ELR (cell line): ENCODE measurements at places on chromosomes 5 and 9.

- no peak for DNase-seq
These were observed 42.1 kb upstream of the ZNF622 start for GRCh38 chr5:16507716-16508115.

DNA sequence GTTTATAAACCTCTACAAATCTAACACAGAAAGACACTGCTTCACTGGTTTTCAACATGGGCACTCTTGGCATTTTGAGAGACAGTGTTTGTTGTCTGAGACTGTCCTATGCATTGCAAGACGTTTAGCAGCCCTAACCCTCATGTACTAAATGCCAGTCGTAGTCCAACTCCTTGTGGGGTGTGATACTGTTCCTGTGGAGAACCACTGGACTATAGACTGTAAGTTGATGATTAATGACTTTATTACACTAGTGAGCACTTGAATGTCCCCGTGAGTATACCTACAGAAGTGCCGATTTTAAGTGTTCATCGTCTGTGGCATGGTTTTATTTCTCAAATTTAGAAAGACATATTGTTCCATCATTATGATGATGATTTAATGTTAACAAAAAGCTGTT lies 46.2 kb downstream of the RECK start:
- no peak for DNase-seq

GRCh38 chr5:116674881-116675625 lies 100.4 kb upstream of the SEMA6A start:
- no peak for DNase-seq

GRCh38 chr5:129857116-129857515 lies 47.1 kb upstream of the CHSY3 start:
- DNase-seq, result no peak

- DNase-seq, result peak; percentile 54
These were observed 34.2 kb upstream of the TESK1 start for GRCh38 chr9:35570709-35571504.

DNA sequence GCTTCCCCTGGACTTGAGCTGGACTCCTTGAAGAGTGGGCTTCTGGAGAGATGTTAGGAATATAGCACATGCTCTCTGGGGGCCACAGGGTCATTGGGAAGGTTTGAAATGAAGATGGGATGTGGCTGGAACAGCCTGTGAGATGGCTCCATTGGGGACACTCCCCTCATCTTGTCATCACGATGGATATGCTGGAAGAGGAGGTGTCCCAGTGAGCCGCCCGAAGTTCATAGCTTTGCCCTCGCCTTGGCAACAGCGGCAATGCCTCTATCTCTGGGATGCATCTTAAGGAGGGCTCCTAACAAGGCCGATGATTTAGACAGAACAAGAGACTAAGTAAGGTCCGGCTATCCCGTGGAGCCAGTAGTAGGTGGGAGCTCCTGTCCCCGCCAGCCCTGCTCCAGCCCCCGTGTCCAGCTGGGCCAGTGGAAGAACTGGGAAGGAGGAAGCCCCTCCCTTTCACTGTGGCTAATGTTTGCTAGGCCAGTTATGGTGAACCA lies 23.9 kb downstream of the AMBP start:
- DNase-seq, result no peak

DNA sequence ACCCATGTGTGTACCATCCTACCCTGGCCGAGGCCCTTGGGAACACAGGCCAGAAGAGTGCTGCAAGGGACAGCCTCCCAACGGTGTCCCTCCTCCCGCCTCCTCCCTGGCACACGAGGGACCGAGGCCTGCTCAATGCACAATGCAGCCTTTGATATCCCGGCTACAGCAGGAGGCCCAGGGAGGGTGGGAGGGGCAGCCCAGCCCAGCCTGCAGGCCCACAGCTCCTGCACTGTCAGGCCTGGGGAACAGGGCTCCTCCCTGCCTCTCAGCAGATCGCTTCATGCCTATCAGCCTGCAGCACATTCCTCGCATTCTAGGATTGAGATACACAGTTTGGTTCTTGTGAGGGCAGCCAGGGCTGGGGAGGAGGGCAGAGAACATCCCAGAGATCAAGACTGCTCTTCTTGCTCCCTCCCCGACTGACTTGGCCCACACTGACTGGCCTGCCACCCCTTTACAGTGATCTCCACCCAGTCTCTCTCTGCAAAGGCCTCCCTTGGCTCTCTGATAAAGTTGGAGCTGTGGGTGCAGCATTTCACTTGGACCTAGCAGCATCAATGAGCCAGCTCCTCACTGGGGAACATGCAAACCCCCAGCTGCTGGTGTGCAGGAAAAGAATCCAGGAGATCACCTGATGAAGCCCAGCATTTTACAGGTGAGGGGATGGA lies at the start of gene SH3TC2:
Gene SH3TC2 (minus strand): TSS at position 46 of the 671 bp plus-strand sequence. CDS start 40 bp downstream, at position 6.
- peak; percentile 80 for DNase-seq
